Neural progenitor cell (in vitro differentiated cells): ENCODE measurements at places on chromosomes 2 and 18.

DNA sequence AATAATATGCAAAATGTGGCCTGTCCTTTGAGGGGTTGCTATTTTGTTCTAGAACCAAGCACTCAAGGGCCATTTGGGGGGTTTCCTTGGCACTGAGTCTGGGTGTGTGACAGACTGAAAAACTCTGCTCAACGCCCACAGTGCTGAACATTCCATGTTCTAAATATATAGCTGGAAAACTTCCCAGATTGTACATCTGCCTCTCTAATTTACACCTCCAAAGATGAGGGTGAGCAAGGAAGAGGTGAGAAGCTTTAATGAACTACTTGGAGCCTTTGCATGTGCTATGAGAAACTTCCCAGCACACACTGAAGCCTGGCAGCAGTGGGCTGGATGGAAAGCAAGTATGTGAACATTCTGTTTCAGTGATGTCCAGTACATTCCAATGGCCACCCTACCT is 296.7 kb upstream of the KCNH7 start:
- no peak for DNase-seq

DNA sequence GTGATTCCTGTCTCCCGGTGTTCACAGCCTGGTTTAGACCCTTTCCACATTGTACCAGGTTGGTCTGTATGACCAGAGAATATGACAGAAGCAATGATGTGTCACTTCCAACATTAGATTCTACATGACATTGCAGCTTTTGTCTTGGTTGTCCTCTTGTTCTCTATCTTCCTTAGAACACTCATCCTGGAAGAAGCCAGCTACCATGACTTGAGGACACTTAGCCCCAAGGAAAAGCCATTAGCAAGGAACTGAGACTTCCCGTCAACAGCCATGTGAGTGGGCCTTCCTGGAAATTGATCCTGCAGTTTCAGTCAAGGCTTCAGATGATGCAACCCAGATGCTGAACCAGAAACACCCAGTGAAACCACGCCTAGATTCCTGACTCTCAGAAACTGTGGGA is 143.3 kb downstream of the MREG start:
- DNase-seq: no peak

DNA sequence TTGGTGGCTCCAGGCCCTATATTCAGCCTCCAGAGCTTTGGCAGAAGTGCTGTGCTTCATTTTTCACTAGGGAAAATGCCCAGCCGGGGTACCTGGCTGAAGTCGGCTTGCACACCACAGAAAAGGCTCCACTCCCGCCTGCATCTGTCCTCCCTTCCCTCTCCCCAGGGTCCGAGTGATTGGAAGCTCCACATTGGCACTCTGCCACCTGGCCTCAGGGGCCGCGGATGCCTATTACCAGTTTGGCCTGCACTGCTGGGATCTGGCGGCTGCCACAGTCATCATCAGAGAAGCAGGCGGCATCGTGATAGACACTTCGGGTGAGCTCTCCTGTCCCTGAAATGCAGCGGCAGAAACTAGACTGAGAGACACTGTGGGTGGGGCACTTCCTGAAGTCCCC is 47.4 kb downstream of the IMPA2 start:
- DNase-seq: no peak

DNA sequence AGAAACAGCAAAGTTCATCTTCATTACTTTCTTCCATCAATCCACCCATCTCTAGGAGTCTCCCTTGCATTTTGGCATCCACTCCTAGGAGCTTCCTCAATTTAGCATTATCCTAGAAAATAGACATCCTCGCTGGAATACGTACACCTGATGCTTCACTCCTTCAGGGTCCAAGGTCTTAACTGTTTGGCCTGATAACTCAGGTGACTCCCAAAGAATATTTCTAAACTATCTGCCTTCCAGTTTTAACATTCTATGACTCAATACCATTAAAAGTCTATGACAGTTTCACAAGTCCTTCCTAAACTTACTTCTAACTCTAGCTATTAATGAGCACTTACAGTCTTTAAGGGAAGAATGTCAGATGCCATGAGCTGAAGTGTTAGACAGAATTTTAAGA is 26.5 kb upstream of the TLK1 start:
- no peak for DNase-seq

DNA sequence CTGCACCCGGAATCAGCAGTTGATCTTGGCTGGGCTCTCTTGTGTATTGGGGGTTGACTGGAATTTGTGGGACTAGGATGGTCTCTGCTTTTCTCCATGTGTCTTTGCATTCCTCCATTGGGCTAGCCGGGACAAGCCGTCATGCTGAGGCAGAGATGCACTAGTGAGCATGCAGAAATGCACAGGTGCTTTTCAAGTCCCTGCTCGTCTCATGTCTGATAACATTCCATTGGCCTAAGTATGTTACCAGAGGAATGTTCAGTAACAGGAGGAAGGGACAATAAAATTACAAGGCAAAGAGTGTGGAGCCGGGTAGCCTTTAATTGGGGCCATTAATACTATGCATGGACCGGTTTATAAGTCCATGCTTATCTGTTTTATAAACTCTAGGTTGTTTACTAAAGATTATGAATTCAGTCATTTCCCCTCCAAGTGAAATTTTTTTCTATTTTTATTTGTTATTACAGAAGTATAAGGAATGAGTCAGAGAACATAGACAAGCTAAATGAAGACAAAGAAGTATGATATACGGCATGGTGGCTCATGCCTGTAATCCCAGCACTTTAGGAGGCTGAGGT is 24.4 kb upstream of the AAK1 start:
- DNase-seq: no peak

DNA sequence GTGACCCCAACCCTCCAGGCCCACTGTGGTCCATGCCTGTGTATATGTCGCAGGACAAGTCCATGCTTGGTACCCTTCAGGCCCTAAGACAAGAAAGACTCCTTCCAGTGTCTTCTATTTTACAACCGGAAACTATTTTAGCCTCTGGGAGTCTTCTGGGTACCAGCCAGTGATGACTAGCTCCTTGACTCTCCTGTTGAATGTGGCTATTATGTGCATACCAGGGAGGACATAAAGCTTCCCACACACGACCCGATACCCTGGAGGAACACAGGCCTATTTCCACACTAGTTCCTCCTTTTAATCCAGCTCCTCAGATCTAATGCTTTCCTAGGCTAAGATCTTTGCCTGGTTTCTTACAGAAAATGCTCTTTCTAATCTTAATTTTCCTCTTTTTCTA is 178.1 kb downstream of the NCKAP5 start:
- no peak for DNase-seq

DNA sequence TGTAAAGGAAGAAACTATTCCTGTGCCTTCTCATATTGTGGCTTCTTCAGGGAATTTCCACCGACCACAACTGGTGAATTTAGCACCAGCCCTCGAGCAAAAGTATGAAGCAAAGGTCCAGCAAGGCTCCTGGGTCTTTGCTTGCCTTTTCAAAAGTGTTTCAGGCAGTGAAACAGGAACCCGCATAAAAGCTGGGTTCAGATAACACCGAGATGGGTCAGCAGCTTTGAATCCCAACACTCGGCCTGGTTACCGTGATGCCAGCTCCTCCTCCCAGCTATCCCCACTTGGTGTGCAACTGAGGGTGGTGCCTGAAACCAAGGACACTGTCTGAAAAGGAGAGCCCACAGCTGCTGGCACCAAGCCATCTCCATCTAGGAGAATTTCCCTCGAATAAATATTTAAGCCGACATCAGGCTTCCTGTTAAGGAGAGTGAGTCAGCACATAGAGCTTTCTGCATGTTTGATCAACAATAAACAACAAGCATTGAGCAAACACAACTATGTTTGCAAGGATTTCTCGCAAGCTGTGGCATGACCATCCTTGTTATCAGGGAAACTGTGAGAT is 69.5 kb downstream of the ANTXR1 start:
- no peak for DNase-seq

- DNase-seq: no peak
These were observed 25.6 kb upstream of the SCYGR1 start for GRCh38 chr2:227413371-227413770.

DNA sequence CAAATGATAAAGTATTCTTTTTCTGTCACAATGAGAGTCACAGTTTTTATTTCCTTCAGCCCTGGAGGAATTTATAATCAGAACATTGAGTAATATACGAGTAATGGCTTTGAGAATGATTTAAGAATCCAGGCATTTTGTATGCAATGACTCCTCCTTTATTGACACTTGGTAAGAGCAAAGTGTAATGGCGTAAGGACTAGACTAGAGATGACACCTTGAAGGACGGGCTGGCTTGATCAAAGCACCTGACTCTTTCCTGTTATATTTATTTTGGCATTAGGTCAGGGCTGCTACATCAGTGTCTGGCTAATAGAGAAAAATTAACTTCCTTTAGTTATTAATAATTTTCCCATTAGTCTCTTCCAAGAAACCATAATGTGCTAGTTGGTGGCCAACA is 482.4 kb upstream of the GCFC2 start:
- DNase-seq: no peak

DNA sequence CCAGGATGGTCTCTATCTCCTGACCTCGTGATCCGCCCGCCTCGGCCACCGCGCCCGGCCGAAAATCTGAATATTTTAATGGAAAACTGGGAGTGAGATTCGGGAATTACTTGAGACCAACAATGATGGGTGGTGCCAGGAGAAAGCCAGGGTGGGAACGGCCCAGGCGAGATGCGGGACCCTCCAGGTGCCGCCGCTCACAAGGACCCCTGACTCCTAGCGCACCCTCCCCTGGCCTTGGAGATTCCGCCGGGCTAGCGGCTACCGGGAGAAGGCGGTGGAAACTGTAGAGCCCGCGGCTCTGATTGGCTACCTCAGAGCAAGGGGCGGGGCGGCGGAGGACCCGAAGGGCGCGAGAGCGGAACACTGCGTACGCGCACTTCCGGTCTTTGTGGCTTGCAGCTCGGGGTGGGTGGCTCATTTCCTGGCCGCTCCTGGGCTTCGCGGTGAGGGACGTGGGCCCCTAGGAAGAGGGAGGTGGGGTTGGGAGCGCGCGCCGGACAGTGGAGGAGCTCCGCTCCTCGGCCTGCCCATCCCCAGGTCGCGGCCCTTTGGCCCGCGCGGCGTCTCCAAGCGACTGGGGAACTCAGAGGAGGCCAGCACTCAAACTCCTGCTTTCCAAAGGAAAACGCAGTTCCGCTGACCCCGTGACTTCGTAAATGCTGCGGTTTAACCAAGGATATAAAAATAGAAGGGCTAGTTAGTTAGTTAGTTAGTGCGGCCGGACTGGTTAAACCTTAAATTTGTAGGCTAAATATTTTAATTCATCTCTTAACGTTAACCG is at the start of gene ZNF397:
Gene ZNF397, plus strand, starts transcription at position 371 of the 784 bp plus-strand sequence. CDS start 1,437 bp downstream, outside the sequence.
- peak; percentile 99 for DNase-seq

DNA sequence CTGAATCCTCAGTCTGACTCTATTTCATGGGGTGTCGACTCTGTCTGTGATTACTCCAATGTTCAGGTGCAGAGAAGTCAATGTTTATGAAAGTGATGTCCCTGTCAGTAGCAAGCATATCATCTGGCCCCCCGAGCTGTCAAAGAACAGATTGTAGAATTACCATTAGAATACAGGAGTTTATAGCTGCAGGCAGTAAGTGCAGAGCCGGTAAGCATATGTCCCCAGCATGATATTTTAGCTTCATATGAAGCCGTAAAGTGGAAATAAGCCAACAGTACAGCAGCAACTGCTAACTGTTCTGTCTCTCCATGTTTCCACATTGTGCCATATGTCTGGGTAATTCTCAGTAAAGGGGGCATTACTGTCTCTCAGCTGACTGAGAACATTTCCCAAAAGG is 541.8 kb downstream of the SOX11 start:
- no peak for DNase-seq

DNA sequence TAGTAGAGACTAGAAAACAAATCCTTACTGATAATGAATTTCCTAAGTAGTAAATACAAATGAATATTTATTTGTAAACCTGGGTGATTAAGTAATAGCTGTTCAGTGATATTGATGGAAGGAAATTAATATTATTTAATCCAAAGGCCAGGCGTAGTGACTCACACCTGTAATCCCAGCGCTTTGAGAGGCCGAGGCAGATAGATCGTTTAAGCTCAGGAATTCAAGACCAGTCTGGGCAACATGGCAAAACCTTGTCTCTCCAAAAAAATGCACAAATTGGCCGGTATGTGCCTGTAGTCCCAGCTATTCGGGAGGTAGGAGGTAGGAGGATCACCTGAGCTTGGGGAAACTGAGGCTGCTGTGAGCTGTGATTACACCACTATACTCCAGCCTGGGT is 228.2 kb downstream of the NEDD4L start:
- DNase-seq: no peak

DNA sequence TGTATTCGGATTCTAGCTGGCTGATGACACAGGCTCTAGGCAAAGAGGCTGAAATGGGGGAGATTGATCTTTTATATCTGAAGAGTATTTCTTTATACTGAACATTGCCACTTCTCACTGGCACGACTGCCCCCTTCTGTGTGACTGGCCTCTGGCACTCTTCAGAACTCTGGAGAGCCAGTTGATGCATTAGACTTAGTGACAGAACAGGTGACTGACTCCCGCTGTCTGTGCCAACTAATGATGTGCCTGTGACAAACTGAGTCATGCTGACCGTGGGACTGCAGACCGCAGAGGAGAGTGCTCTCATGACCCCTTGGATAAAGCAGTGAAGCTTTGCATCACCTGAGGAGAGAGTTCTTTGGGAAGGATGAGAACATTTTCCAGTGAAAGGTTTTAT is 14.4 kb downstream of the MGAT5 start:
- no peak for DNase-seq

DNA sequence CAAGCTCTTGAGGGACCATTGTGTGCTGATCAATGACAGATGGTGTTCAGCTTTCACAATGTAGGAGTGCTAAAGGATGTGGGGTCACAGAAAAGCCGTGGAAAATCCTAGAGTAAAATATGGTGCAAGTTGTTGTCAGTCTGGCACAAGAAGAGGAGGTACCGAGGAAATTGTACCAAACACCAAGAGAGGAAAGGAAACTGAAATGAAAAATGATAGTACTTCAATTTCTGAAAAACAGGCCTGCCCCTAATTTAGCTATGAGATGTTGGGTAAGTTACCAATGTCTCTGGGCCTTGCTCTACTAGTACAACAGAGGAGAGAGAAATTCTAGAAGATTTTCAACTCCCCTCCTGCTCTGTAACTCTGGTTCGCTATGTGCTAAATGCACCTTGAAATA is 78.8 kb upstream of the PELI1 start:
- no peak for DNase-seq
